ENCODE measurements at places on chromosomes 7 and 10.

DNA sequence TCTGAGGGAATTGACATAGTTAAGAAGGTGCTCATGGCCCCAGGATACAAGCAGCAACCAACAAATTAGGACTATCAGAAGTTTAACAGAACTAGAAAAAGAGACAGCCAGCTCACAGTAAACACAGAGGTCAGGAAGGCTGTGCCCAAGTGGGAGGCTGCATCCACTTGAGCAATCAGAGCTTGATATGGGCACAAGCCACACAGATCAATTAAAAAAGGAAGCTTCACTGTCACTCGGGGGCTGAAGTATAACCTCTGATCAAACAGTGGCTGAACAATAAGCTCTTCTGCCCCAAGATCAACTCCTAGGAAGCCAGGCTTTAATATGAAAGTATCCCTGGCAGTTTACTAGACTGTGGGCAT is 40.0 kb downstream of the ZNF438 start:
- DNase-seq = no peak

DNA sequence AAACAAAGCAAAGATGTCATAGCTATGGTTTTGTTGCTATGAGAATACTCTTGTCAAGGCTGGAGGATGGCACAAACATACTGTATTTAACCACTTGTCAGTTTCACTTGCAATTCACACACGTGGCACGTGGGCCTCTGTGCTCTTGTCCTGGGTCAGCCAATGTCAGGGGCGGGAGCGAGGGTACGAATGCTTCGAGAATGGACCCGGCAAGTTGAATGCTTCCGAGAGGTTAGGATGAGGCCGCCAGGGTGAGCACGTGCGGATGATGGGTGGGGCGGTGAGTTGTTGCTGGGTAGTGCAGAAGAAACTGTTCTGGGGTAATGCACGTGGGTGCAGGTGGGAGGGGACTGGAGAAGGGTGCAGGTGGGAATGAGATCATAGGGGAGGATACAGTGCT is 10.4 kb upstream of the OCM2 start:
- no peak for DNase-seq

GRCh38 chr10:30963992-30964930 is 67.4 kb downstream of the ZNF438 start:
- no peak for DNase-seq

DNA sequence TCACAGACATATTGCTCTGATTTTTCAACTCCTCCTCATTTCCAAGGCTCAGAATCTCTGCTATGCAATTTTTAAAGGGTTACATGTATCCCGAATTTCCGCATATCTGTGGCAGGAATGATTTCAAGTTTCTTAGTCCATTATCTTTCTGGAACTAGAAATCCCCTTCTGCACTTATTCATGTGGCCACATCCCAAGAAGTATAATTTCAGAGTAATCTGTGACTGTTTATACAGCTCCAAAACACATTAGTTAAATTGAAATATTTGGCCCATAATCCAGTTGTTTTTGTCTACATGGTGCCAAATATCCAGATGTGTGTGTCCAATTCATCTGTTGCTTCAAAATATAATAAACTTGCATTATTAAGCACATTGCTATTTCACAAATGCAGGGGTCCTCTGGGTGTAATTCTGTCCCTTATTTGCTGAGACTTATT is 271.2 kb downstream of the ARHGAP12 start:
- no peak for DNase-seq

GRCh38 chr10:63819753-63820329 is 298.6 kb downstream of the REEP3 start:
- no peak for DNase-seq

Data from stimulated activated CD4-positive, alpha-beta T cell treated with anti-CD3 and anti-CD28 coated beads, Interleukin-1b, Interleukin-23, amount 100 ng/mL, for 1 hour (primary cell).